Kidney glomerular epithelial cell (primary cell): ENCODE measurements at places on chromosomes 13 and 19.

GRCh38 chr13:27921961-27922882, 2.4 kb downstream of the PDX1 start:
- no peak for DNase-seq

GRCh38 chr19:49264258-49264657, 60.7 kb downstream of the SLC6A16 start:
- no peak for DNase-seq

DNA sequence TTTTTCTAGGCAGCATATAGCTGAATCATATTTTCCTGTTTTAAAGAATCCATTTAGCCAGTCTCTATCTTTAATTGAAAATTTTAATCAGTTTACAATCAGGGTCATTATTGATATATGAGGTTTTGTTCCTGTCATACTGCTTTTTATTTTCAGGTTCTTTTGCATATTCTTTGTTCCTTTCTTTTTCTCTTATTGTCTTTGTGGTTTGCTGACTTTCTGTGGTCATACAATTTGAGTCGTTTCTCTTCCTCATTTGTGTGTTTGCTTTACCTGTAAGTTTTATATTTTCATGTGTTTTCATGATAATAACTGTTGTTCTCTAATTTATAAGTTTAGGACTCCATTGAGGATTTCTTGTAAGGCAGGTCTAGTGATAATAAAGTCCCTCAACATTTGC, 812.6 kb downstream of the DACH1 start:
- no peak for DNase-seq

GRCh38 chr13:73913079-73913740, 221.0 kb downstream of the KLF12 start:
- DNase-seq, result peak; percentile 5

- DNase-seq, result no peak
Measured at GRCh38 chr19:13981467-13981866, 24.7 kb downstream of the RFX1 start.

GRCh38 chr13:35961002-35961401, 170.2 kb downstream of the DCLK1 start:
- DNase-seq, result peak; percentile 62

- no peak for DNase-seq
Measured at GRCh38 chr13:98889419-98890085, 88.3 kb downstream of the DOCK9 start.

DNA sequence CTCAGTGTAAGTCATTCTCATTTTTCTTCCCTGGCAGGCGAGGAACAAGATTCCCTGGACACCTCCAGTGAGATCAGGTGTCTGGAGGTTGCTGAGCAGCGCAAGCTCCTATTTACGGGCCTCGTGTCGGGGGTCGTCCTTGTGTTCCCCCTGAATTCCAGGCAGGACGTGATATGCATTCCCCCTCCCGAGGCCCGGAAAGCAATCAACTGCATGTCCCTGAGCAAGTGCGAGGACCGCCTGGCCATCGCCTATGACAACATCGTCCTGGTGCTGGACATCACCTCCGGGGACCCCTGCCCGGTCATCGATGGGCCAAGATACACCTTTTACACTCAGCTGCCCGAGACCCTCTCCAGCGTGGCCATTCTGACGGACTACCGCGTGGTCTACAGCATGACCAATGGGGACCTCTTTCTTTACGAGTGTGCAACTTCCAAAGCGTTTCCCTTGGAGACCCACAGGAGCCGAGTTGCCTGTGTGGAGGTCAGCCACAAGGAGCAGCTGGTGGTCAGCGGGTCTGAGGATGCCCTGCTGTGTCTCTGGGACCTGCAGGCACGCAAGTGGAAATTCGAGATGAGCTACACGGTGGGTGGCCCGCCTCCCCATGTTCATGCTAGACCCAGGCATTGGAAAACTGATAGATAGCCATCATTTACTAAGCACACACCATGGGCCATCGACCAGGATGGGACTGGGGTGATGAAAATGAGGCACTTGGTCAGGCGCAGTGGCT, 21.5 kb upstream of the SIN3B start:
- DNase-seq, result no peak

GRCh38 chr13:57739543-57740190, 108.1 kb downstream of the PCDH17 start:
- DNase-seq, result no peak

DNA sequence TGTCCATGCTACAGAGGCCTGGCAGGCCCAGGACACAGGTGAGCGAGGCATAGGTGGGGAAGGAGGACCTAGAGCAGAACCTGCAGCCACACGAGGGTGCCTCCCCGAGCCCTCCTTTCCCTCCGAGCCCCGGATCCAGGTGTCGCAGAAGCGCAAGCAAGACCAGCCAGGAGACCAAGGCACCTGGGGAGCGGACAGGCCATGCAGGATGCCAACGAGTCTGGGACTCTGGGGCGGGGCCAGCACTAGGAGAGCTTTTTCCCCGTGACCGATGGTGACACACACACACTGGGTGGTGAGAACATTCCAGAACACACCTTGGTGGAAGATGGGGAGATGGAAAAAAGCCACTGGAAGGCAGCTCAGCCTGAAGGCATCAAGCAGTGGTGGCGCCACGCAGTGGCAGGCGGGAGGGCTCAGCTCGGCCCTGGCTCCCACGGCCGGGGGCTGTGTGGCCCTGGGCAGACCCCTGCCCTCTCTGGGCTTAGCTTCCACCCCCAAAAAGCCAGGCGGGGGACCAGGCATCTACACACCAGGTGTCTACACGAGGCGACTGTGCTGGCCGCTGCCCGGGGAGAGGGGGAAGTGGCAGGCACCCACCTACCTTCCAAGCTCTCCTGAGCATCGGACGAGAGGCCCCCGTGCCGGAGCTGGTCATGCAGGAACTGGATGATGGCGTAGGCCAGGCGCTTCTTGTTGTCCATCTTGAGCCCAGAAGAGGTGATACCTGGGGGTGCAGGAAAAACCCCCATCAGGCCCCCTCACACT, 14.5 kb downstream of the SGTA start:
- no peak for DNase-seq

DNA sequence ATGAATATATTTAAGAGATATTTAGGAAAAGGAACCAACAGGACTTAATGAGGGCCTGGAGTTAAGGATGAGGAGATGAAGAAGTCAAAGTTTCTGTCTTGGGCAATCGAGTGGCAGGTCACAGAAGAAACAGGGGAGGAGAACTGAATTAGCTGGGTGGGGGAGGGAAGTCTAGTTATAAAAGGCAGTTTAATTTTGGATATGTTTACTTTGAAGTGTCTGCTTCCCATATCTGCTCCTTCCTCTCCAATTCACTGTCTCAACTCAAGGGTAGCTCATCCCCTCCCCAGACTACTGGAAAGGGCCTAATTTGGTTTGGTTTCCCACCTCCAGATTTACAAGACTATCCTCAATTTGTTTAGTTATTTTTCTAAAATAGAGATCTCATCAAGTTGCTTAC, 195.9 kb downstream of the VWA8 start:
- no peak for DNase-seq

DNA sequence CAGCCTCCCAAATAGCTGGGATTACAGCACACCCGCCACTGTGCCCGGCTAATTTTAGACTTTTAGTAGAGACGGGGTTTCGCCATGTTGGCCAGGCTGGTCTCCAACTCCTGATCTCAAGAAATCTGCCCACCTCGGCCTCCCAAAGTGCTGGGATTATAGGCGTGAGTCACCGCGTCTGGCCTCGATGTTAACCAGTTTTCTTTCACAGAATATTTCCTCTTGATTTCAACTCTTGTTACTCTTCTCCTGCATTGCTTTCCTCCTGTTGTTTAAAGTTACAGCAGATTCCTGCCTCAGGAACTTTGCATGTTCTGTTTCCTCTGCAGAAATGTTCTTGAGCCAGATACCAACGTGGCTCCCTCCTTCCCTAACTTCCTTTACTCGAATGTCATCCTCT, 3.7 kb upstream of the PEX11G start:
- no peak for DNase-seq

- no peak for DNase-seq
Measured at GRCh38 chr13:84430446-84430845, 548.2 kb upstream of the SLITRK1 start.

GRCh38 chr19:16040642-16041041, 35.7 kb upstream of the TPM4 start:
- no peak for DNase-seq

- no peak for DNase-seq
Measured at GRCh38 chr13:95456815-95457214, 95.7 kb upstream of the CLDN10 start.

DNA sequence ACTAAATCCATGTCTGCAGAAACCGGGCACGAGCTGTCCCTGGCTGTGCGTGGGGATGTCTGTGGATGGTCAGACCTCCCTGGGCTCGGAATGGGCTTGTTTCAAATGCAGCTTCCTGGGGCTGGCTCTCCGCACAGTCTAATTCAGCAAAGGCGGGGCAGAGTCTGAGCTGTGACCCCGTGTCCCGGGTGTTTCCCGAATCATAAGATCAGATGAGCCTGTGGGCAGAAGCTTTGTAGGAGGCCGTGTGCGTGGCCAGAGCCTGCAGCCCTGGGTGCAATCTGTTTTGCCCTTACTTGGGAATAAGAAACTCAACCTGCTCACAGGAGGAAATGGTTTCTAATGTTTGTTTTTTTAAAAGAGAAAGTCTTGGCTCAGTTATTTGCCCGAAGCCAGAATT, 13.9 kb upstream of the GNA11 start:
- peak; percentile 11 for DNase-seq

- DNase-seq, result no peak
Measured at GRCh38 chr13:97384371-97384770, 49.6 kb upstream of the RAP2A start.

DNA sequence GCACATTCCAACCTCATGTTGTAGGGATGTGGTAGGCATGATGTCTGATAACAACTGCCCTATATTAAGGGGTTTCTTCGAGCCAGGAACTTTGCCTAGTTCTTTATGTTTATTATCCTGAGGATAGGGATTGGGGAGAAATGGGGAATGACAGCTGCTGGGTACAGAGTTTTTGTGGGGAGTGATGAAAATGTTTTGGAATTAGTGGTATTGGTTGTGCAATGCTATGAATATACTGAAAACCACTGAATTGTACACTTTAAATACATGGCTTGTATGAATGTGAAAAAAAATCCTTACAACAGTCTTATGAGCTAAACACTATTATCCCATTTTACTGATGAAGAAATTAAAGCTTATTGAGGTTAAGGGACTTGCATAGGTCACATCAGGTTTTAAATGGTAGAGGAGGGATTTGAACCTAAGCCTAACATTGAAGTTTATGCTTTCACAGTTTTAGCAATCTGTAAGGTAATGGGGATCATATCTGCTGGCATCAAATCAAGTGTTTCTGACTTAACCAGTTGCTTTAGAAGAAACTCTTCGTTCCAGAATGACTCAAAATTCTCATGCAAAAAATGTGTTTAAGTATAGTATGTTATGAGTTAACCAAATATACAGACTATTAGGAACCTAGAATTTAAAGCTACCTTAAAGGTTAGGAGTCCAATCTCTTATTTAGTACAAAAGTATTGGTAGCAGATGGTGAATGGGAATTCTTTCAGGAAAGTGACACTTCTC, 61.4 kb downstream of the ERCC5 start:
- no peak for DNase-seq
